ENCODE measurements at places on chromosomes 1 and 21.

DNA sequence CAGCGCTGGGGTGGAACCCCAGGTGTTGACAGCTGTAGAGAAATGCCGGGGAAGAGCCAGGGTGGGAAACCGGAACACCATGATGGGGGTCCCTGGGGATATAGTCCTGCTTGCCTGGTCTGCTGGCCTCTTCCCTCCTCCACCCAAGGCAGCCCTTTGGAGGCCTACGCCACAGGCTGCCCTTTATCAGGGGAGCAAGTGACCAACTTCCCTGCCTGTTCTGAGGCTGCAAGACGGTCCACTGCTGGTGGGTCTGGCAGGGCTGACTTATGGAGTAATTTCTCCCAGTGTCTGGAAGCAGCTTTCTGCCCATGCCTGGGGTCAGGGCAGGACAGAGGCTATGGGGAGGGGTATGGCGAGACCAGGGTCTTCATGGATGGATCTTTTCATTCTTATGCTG is 50.8 kb upstream of the EDN2 start:
- no peak overlapping the region for H3K4me3 ChIP-seq
- H3K27ac ChIP-seq, result no peak overlapping the region
- H3K36me3 ChIP-seq, result no peaks in the 10 kb centered on the region
- DNase-seq, result no peak
- peaks cover 59% of the 10 kb centered on the region for H3K4me1 ChIP-seq

GRCh38 chr21:20877976-20878375 is 120.2 kb upstream of the NCAM2 start:
- no peaks in the 10 kb centered on the region for H3K36me3 ChIP-seq
- no peak overlapping the region for H3K4me3 ChIP-seq
- H3K4me1 ChIP-seq, result no peaks in the 10 kb centered on the region
- no peak for DNase-seq
- H3K27ac ChIP-seq, result no peak overlapping the region

DNA sequence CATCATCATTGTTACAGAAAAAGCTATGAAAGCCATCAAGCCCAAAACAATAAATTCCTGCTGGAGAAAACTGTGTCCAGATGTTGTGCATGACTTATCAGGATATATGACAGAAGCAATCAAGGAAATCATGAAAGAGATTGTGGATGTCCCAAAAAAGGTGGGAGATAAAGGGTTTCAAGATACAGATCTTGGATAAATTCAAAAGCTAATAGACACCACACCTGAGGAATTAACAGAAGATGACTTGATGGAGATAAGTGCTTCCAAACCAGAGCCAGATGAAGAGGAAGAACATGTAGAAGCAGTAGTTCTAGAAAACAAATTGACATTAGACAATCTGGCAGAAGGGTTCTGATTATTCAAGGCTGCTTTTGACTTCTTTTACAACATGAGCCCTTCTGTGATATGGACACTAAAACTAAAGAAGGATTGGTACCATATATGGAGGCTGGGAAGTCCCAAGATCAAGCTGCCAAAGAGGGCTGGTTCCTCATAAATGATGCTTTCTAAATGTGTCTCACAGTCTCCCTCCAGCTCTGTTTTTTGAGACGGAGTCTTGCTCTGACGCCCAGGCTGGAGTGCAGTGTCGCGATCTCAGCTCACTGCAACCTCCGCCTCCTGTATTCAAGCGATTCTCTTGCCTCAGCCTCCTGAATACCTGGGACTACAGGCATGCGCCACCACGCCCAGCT is 32.1 kb upstream of the LRIG2 start:
- no peak for DNase-seq
- no peak overlapping the region for H3K4me3 ChIP-seq
- H3K36me3 ChIP-seq, result no peaks in the 10 kb centered on the region
- H3K27me3 ChIP-seq, result no peaks in the 10 kb centered on the region
- H3K27ac ChIP-seq, result peak overlapping the region; percentile 87

DNA sequence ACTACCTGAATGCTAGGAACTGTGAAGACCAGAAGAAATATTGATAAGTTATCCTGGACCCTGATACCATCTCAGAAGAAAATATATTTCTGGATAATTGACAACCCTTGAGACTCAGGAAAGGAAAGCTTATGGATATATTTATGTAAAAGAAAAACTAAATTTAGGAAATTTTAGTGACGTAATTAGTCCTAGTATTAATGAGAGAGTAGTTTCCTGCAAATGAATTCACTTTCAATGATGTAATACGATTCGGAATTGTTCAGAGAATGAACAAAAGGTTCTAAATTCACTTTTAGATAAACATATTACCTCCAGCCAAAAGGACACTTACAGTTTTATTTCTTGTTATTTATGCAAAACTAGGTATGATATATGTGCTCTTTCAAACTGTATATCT is 1120.1 kb upstream of the NCAM2 start:
- no peak overlapping the region for H3K4me3 ChIP-seq
- no peak for DNase-seq
- no peaks in the 10 kb centered on the region for H3K27me3 ChIP-seq

GRCh38 chr1:16351456-16351993 is 755 bp downstream of the FBXO42 start:
- H3K27ac ChIP-seq, result peak overlapping the region; percentile 96
- no peaks in the 10 kb centered on the region for H3K36me3 ChIP-seq
- peaks cover 12% of the 10 kb centered on the region for H3K4me1 ChIP-seq
- H3K27me3 ChIP-seq, result no peaks in the 10 kb centered on the region

- peaks cover 16% of the 10 kb centered on the region for H3K4me1 ChIP-seq
- H3K36me3 ChIP-seq, result no peaks in the 10 kb centered on the region
- no peak overlapping the region for H3K4me3 ChIP-seq
Observed at GRCh38 chr1:239731082-239731748, 344.8 kb downstream of the CHRM3 start.

DNA sequence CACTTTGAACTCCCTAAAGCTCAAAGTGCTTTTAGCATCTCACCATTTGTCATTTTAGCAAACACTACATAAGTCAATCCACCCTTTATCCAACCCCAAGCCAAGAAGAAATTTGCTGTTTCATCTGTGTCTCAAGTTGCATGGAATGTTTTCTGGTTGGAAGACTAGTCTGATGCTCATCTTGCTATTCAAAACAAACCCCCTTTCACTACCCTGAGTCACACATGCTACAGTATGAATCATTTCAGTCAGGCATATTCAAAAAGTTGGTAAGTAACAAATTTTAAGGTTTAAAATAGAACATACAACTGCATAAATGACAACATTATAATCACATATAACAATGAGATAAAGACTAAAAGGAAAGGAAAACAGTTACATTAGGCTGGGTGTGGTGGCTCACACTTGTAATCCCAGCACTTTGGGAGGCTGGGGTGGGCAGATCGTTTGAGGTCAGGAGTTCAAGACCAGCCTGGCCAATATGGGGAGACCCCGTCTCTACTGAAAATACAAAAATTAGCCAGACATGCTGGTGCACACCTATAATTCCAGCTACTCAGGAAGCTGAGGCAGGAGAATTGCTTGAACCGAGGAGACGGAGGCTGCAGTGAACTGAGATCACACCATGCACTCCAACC is 38.7 kb downstream of the DSTYK start:
- no peak overlapping the region for H3K27ac ChIP-seq
- DNase-seq, result no peak
- H3K27me3 ChIP-seq, result no peaks in the 10 kb centered on the region
- peaks cover 9% of the 10 kb centered on the region for H3K36me3 ChIP-seq

GRCh38 chr1:98364544-98364943 is 297.0 kb upstream of the SNX7 start:
- H3K36me3 ChIP-seq, result no peaks in the 10 kb centered on the region
- H3K4me3 ChIP-seq, result no peak overlapping the region
- no peaks in the 10 kb centered on the region for H3K4me1 ChIP-seq
- DNase-seq, result no peak

DNA sequence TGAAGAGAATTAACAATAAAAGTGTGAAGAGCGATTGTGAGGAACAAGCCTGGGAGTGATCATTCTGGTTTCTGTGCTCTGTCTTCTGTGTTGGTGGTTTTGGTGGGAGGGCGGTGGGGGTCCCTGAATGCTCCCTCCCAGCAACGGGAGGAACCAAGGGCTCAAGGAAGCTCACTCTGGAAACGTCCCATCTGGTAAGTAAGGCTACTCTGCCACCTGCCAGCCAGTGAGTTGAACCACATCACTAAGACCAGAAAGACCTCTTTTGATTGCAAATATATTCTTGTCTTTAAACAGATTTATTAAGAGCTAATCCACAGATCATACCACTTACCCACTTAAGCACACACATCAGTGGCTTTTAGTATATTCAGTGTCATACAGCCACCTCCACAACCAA is 125.0 kb downstream of the PRDM2 start:
- no peak overlapping the region for H3K4me3 ChIP-seq
- H3K36me3 ChIP-seq, result no peaks in the 10 kb centered on the region
- no peaks in the 10 kb centered on the region for H3K27me3 ChIP-seq
